ENCODE measurements at places on chromosomes 13 and 19. TPM values are rescaled to one million over a fixed set of nuclear protein-coding genes. Genes with fewer than 3 reads are reported as not detected.

DNA sequence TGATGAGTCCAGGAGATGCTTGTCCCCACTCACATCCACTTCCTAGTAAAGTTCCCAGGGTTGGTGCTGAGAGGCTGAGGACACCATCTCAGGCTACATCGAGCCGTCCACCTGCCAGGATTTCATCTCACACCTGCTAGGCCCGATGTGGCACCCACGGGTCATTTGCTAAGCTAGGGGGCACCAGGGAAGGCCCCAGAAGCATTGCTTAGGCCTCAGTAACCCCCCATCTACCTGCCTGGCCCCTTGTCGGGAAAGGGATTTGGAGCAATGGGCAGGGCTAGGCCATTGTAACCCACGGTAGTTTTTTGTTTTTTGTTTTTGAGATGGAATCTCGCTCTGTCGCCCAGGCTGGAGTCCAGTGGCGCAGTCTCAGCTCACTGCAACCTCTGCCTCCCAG lies 51.8 kb downstream of the F2RL3 start:
- no peak for DNase-seq

DNA sequence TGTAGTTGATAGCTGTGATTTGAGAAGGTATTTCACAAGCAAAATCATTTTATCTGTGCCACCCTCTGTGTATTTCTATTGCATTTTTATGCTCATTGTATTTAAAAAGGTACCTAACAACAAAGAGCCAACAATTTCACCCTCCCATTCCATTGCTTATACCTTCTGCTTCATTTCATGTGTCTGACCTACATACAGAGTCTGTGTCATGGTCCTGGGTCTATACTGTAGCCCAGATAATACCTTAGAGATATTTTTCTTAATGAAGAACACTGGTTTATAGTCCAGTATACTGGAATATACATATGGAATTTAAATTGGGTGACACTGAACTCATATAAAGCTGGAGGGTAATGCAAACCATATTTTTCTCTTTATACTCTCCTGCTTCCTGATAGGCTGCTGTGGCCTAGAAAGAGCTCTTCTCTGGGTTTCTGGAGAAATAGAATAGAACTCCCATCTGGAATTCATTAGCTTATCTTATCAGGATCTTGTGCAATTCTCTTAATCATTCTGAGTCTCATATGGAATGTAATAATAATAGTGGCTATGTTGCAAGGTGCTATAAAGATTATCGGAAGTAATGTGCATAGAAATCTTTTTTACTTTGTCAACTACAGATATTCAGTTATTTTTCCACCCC lies 31.8 kb upstream of the SPART start:
- no peak for DNase-seq

DNA sequence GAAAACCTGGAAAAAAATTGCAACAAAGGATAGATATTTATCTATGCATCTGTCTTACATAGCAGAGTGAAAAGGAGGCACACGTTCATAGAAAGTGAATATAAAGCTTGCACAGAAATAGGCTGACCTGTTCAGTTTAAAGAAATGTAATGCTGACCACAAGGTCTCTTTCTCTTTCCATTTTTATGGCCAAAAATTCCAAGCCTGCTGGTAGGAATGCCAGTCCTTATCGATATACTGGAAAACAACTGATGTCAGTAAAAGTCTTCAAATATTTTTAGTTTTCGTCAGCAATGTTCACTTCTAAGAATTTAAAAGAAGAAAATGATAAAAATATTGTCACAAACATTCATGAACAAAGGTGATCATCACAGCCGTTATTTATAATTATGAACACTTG lies 59.0 kb upstream of the MCF2L start:
- DNase-seq: no peak

DNA sequence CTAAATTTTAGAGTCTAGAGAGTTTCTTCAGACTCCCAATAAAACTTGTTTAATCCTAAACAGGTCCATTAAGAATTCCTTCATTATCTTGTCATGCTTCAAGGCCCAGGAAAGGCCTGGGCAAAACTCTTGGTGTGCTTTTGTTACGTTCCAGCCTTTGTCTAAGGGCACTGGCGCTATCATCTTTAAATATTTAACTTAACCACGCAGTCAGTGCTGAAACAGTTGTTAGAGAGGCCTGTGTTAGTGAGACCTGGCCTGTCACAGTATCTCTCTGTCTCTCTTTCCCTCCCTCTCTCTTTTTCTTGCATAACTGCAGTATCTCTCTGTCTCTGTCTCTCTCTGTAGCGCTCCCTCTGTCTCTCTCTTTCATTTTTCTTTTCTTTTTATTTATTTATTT lies 8.2 kb upstream of the OR1M1 start:
- DNase-seq: no peak

DNA sequence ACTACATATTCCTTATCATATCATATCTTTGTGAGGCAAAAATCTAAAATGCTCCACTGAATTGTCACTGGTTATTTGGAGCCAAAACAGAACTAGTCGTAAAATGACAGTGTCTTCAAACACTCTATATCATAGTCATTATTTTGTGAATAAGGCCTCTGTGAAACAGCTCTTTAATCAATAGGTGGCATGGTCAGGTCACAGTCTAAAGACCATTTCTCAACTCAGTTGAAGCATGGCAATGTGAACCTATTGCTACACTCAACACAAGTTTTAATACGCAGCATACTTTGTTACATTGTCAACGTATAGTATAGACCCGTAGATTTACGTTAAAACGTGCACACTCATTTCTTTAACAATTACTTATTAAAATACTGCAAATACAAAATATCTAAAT lies 131.3 kb upstream of the PCDH20 start:
- DNase-seq: no peak

The CD79A gene
- not detected for total RNA-seq

The ZNF264 gene
- total RNA-seq: 19.1 TPM
